ENCODE measurements at places on chromosomes 7 and 10.

- DNase-seq, result no peak
Measured at GRCh38 chr10:110153396-110153795, 54.0 kb upstream of the MXI1 start.

DNA sequence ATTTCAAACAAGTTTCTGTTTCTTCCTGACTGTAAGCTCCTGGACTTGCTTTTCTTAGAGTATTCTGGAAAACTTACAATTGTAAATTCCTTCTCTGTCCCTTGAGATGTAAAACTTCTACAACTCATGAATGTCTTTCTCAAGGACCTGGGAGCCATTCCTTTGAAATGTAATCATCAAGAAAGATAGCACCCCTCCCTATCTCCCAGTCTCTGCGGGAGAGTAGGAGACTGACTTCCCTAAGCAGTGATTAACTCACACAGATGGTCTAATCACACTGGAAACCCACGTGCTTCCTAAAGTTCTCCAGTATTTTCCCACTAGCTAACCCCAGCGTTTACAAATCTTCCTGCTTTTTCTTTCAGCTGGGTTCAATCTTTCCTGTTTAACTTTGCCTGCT lies 549.4 kb downstream of the SORCS1 start:
- no peak for DNase-seq

GRCh38 chr7:9557853-9558252 lies 1124.4 kb downstream of the NXPH1 start:
- no peak for DNase-seq

- DNase-seq, result no peak
Measured at GRCh38 chr7:149859876-149860275, 13.9 kb upstream of the ATP6V0E2 start.

DNA sequence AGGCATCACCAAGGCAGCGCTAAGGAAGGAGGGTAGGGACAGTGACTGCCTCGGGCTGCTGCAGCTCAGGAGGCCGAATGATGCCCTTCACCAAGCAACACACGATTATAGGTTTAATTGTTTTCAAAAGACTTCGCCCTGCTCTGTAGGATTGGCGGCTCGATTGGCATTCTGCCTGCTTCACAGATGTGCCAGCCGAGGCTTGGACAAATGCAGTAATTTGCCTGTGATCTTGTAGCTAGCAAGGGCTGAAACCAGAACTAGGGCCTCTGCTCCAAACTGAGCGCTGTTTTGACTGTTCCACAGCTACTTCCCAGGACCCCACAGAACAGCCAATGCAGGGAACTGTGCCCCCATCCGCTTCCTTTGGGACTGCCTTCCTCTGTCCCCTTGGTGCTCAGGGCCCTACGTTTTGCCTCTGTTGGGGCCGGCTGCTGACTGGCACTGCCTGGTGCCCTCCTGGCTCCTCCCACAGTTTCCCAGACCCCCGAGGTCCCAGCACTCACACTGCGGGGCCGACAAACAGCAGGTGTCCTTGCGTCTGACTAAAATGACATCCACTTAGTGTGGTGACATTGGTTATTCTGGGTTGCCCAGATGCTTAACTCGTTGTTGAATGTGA lies 62.6 kb upstream of the EN2 start:
- no peak for DNase-seq

DNA sequence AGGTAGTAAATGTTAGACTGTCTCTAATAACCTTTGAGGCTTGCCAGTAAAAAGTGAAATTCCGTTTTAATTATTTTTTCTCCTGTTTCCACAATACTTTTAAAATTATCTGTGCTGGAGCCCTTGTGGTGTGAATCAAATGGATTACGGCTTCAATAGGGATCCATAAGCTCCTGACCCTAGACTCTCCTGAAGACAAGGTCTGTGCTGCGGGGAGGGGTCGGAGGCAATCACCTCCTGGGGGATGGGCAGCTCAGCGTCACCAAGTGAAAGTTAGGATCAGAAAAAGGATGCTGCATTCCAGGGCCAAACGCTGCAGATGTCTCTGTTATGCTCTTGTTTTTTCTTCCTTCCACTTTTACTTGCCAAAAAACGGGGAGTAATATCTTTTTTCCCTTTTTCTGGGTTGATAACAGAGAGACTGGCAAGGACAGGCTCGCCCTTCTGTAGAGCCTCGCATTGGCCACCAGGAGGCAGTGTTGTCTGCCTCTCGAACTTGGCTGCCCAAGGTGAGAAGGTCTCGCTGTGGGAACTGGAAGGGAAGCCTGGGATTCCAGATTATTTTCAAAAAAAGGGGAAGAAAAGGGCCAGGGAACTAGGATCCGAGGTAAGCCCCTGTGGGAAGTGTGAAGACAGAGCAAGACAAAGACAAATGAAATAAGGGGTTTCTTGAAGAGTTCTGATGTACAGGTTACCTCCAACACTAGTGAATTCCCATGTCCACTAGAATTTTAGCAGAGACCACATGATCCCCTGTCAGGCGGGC lies 621.9 kb downstream of the ACTR3B start:
- DNase-seq, result no peak

DNA sequence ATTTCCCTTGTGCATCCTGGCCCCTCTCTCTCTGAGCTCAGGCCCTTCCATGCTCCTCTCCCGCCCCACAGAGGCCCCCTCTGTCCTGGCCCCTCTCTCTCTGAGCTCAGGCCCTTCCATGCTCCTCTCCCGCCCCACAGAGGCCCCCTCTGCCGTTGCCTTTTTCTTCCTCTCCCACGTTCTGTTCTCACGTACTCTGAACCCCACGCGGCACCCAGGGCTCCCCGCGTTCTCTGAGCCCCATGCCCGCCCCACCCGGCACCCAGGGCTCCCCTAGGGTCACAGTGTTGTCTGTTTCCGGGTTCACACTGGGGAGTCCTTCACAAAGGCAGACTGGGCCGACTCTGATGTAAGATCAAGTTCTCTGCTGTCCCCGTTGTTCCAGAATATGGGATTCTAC lies 336.8 kb downstream of the DNAJB6 start:
- DNase-seq, result no peak

DNA sequence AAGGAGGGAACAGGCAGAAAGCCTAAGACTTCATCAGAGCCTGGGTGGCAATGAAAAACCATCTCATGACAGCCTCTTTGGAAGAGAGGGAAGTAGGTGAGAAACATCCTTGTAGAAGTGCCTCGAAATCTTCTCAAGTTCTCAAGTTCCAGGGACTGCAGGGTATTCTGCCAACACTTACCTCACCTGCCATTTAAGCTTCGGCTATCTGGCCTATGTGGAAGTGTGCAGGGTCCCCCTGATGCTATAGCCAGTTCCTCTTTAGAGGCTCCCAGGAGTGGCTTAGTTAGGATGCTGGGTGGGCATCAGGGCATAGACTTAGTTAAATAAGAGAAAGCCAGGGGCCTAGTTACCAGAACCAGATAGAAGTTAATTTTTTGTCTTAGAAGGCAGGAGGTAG lies 27.0 kb downstream of the ABCC2 start:
- DNase-seq, result no peak

- no peak for DNase-seq
Measured at GRCh38 chr7:69803699-69804516, 205.6 kb downstream of the AUTS2 start.

DNA sequence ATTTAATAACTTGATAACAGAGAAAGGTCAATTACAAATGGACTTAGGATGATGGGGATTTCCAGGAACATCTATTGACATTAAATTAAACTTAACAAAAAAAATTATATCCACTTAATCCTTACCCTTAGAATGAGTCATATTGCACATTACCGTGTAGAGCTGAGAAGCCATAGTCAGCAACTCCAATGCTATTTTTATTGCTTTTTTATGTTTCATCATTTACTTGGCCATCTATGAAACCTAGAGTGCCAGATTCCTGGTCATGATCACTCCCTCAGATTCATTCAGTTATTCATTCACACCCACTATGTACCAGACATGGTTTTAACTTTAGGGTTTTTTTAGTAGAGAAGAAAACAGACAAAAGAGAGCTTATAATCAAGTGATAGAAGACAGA lies 1180.4 kb downstream of the CNTNAP2 start:
- no peak for DNase-seq

DNA sequence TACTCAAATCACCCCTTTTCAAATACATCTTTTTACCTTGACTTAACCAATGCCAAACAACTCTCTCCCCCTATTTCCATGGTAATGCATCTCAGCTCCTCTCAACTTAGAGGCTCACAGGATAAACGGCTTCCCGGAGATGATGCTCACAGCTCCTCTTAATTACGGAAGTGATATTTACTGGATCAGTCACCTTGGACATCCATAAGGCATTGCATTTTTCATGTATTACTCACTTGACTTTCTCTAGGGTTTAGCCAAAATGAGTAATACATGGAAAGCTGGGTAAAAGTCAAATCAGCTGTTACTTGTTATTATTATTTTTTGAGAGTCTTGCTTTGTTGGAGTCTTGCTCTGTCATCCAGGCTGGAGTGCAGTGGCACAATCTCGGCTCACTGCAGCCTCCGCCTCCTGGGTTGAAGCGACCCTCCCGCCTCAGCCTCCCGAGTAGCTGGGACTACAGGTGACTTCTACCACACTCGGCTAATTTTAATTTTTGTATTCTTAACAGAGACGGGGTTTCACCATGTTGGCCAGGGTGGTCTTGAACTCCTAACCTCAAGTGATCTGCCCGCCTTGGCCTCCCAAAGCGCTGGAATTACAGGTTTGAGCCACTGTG lies 73.3 kb upstream of the RHEB start:
- DNase-seq, result no peak

GRCh38 chr7:37000511-37000910 lies 276.2 kb upstream of the AOAH start:
- DNase-seq, result no peak

- DNase-seq, result peak; percentile 71
Measured at GRCh38 chr7:55593515-55594318, 21.4 kb upstream of the VOPP1 start.

DNA sequence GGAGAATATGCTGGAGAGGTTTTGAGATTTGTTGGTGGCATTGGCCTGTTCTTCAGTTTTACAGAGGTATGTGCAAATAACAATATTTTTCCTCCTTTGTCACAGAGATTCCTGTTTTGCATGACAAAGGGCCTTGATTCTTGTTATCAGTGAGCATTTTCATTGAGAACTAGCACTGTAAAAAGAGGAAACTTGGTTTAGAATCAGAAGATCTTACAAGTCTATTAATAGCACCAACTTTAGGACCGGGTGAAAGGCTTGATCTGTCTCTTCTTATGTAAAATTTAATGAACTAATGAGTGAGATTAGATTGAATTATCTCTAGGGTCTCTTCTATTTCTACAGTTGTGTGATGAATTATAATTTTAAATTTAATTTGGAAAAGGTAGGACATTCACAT lies 25.5 kb downstream of the TSPAN13 start:
- DNase-seq, result no peak

GRCh38 chr10:90167174-90168064 lies 466.0 kb downstream of the KIF20B start:
- no peak for DNase-seq

DNA sequence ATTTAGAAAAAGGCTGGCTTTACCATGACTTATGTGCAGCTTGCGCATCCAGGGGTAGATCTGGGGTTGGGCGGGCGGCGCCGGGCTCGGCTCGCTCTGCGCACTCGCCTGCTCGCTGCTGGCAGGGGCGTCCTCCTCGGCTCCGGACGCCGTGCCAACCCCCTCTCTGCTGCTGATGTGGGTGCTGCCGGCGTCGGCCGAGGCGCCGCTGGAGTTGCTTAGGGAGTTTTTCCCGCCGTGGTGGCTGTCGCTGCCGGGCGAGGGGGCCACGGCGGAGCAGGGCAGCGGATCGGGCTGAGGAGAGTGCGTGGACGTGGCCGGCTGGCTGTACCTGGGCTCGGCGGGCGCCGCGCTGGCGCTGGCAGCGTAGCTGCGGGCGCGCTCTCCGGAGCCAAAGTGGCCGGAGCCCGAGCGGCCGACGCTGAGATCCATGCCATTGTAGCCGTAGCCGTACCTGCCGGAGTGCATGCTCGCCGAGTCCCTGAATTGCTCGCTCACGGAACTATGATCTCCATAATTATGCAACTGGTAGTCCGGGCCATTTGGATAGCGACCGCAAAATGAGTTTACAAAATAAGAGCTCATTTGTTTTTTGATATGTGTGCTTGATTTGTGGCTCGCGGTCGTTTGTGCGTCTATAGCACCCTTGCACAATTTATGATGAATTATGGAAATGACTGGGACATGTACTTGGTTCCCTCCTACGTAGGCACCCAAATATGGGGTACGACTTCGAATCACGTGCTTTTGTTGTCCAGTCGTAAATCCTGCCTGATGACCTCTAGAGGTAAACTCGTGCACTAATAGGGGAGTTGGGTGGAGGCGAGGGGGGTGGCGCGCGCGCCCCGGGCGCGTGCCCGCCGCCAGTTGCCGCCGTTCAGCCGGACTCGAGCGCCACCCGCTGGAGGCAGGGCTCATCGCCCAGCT lies at the start of gene HOXA5:
Gene HOXA5, minus strand, starts transcription at position 659 of the 927 bp plus-strand sequence. Its CDS starts 74 bp downstream, at position 585.
- no peak for DNase-seq

- DNase-seq, result no peak
Measured at GRCh38 chr10:110151971-110152370, 55.4 kb upstream of the MXI1 start.

DNA sequence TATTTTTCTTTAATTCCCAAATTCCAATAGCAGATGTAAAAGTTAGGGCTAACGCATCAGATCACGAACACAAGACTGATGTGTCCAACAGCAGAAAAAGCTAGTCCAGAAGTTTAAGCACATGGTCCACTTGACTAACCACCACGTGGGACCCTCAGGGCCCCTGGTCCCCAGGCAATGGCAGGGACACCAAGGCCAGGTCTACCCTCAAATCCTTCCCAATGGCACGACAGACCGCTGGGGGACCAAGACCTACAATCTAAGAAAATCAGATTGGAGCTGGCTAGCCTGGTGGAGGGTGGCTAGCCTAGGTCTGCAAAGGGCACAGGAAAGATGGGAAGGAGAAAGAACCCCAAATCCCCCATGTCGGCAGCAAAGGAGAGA lies 1.5 kb downstream of the GIGYF1 start:
- no peak for DNase-seq
